Activated naive CD4-positive, alpha-beta T cell treated with Interleukin-2 at 50 U/mL for 16 hours (primary cell): ENCODE measurements at places on chromosomes 12 and 14.

DNA sequence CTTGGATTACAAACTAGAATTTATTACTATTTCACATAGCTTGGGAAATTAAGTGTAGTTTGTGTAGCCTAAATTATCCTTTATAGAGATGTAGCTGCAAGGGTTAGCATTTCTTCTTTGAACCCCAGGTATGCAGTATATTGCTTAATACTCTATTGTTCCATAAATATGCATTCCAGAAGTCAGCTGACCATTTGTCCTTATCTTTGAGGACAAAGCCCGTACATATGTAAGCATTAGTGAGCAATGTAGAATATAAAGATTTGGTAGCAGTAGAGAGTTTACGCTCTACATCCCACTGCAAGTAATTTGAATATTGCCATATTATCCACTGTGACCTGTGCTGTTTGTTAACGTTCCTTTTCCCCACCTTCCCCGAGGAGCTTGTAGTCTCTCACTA lies 26.9 kb downstream of the PPM1A start:
- DNase-seq, result no peak

GRCh38 chr12:66495709-66496108 lies 183.2 kb downstream of the GRIP1 start:
- DNase-seq, result no peak

DNA sequence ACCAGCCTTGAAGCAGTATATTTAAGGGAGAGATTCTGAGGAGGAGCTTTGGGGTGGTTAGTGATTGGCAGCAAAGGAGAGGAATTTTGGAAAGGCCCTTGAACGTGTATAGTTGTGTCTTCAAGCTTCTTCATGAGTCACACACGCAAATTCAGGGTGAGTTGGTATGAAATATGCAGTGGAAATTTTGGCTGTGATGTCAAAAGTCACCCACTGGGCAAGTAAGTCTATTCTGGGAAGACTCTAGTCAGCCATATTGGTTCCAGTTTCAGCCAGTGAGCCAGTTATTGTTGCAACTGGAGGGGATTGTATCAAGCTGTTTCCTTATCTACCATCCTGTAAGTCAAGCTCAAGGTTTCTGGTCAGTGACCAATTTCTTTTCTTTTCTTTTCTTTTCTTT lies 32.0 kb upstream of the VASH1 start:
- DNase-seq, result no peak

GRCh38 chr12:63457857-63458256 lies 210.4 kb downstream of the DPY19L2 start:
- no peak for DNase-seq

DNA sequence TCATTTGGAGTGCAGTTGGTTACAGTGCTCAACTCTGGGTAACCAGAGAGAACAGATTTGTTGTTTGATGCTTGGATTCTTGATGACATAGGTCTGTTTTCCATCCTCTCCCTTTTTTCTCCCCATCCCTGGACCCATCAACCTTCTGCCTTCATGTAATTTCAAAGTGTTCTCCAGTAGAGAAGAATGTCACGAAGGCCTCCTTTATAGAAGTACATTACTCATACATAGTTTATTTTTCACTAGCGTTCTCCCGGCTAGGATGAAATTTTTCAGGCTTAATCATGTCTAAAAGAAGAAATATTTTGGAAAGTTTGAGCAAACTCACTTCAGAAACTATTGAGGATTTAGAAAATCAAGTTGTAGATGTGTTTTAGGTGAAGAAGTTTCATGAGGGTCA lies 20.9 kb upstream of the APPL2 start:
- no peak for DNase-seq

DNA sequence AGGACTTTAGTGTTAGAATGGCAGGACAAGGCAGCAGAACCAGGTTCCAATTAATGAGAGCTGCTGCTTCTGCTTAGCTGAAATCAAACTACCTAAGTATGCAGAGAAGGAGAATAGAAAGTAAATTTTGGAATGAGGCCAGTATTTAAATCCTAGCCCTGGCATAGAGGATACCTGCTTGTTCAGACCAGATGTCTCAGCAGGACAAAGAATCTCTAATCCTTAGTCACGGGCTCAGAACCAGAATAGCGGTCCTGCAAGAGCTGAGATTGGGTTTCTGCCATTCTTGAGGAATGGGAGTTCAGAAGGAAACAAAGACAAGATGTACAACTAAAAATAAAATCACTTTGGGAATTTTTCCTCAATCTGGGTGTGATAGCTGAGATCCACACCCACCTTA lies 550.8 kb upstream of the TMEM132C start:
- no peak for DNase-seq

DNA sequence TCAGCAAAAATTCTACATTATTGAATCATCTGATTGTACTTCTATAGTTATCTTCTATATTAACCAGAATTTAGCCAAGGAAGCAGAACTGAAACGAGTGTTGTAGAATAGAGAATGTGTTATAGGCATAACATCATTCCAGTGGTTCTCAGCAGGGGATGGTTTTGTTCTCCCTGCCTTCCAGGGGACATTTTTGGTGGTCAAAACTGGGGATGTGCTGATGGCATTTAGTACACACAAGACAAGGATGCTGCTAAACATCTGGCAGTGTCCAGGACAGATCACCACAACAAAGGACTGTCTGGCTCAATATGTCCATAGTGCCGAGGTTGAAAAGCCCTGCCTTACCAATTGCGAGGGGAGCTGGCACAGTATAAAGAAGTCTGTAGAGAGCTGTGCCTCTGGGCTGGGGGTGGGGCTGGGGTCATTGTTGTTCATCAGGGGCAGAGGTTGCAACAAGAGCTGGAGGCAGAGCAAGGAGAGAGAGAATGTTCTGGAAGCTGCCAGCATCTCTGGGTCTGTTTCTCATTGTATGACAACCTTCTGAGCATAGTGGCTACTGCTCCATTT lies 1472.8 kb downstream of the AACS start:
- no peak for DNase-seq
